ENCODE measurements at places on chromosomes 5 and 9. TPM values are rescaled to one million over a fixed set of nuclear protein-coding genes. Genes with fewer than 3 reads are reported as not detected.

DNA sequence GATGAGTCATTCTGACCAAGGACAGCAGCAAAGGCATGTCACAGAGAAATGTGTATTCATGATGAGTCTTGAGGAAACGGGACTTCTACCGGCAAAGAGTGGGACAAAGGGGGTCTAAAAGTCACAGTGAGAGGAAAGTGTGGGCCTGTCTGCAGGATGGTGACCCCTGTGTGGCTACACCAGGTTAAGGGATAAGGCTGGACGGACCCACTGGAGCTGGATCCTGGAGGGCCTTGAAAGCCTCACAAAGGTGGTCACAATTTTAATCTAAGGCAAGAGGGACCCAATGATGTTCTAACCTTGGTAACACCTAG lies 176.5 kb downstream of the CDK5RAP2 start:
- no peak for DNase-seq

- DNase-seq: no peak
Measured at GRCh38 chr5:16492398-16493140, 27.0 kb upstream of the ZNF622 start.

GRCh38 chr5:143002459-143003327 lies 232.5 kb downstream of the ARHGAP26 start:
- peak; percentile 74 for DNase-seq

GRCh38 chr5:160169326-160169725 lies 50.1 kb upstream of the PWWP2A start:
- DNase-seq: no peak

- peak; percentile 90 for DNase-seq
Measured at GRCh38 chr5:176533894-176534611, 3.1 kb downstream of the RNF44 start.

DNA sequence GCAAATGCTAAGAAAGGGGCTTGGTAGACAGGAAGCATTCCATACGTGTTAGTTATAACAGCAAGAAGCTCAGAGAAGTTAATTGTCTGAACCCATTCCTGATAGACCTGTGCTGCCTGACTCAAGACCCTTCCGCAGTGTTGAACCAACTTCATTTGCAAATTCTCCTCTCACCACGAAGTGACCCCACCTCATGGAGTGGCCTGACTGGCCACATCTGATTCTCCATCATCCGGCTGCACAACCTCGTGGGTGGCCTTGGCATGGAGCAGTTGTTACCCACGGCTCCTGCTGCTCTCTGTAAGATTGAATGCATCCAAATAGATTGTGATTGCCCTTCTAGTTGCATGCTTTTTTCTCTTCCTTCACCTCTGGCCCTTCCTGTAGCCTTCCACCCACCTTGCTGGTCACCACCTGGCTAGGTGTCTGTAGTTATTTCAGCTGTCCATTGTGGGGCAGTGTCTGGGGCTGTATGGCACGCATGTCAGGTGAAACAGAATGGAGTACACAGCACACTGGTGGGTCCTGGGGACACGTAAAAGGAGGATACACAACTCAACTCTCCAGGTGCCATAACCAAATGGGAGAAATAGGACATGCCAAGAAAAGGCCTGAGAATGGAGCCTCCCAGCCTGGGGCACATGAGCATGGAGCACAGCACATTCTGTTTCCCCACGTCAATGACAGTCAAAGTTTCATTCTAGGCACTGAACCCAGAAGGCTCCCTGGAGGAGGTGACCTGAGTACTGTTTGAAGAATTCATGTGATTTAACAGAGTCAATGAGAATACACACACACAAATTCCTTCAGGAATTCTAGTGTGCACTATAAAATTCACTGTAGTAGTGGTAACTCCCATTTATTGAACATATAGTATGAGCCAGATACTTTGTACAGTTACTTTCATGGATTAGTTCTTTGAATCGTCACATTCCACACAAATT lies 70.5 kb upstream of the PTCH1 start:
- DNase-seq: no peak

DNA sequence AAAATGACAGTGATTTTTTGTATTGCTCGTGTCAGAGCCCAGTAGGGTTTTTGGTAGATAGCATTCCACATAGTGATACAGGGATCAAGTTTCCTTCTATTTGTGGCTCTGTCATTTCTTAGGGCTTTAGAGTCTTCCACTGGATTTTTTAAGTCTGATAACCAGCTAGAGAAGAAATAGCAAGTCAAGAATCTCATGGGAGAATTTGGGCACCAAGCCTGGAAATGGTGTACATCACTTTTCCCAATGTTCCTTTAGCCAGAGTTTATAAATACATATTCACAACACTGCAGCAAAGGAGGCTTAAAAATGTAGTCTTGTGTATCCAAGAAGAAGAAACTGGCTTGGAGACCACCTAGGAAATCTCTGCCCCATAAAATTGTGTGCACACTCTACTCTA lies 647.1 kb upstream of the KLF4 start:
- no peak for DNase-seq

DNA sequence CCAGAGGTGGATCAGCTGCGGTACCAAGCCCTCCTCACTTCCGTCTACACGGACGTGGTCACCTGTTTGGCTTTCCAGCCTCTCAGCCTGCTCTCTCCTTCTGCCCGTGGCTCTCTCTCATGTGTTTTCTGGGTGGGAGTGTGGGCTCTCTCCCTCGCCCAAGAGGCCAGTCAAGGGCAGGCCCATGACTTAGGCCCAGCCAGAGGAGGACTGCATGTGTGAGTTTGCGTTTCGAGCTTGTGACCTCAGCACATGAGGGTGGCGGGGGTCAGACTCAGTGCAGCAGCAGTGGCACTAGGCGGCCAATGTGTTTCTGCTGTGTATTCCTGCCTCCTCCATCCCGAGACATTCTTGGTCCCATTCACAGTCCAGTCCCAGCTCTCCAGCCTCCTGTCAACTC lies 82.5 kb upstream of the SMIM23 start:
- no peak for DNase-seq

GRCh38 chr5:127112347-127112864 lies 39.1 kb upstream of the C5orf63 start:
- no peak for DNase-seq

GRCh38 chr9:94888775-94889174 lies 162.3 kb downstream of the AOPEP start:
- no peak for DNase-seq

DNA sequence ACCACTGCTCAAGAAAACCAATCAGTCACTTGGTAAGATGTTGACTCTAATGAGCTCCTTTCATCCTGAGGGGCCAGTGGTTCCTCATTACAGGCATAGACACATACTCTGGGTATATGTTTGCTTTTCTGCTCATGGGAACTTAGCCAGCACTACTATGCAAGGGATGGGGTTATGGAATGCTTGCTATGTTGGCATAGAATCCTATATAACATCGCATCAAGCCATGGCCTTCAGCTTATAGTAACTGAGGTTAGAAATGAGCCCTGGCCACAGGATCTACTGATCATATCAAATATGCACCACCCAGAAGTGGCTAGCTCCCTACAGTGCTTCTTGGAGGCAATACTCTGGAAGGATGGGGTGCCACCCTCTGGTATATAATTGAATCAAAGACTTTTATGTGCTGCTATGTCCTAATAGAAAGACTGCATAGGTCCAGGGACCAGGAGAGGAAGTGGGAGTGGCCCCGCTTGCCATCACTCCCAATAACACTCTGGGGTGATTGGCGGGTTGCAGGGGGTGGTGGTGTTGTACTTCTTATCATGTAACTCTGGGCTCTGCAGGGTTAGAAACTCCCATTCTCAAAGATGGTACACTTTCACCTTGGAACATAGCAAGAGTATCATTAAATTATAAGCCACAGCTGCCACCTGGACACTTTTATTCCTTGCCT lies 70.3 kb downstream of the ZNF366 start:
- no peak for DNase-seq

DNA sequence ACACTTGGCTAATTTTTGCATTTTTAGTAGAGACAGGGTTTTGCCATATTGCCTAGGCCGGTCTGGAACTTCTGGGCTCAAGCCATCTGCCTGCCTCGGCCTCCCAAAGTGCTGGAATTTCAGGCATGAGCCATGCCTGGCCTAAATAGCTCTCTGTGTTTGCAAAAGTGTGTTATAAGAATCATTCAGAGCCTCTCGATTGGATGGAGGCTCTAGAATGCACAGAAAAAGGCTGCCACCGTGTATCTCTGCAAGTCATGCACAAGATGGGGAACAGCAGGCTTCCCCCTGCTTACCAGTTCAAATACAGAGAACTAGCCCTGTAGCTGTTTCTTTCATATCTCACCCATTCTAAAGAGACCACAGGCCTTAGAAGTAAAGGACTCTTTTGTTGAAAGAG lies 28.3 kb downstream of the FXN start:
- DNase-seq: no peak

DNA sequence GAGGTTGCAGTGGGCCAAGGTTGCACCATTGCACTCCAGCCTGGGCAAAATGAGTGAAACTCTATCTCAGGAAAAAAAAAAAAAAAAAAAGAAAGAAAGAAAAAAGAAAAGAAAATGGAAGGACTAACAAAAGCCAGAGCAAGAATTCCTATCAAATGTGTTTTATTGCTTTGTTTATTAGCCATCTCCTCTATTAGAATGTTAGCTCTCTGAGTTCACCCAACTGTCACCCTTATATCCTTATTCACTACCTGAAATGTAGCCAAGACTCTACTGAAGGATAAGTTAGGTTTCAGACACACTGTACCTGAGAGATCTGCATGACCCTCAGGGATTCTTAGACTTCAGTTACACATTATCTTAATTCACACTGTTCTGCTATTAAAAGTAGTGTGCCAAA lies 177.9 kb downstream of the MAPKAP1 start:
- DNase-seq: no peak

DNA sequence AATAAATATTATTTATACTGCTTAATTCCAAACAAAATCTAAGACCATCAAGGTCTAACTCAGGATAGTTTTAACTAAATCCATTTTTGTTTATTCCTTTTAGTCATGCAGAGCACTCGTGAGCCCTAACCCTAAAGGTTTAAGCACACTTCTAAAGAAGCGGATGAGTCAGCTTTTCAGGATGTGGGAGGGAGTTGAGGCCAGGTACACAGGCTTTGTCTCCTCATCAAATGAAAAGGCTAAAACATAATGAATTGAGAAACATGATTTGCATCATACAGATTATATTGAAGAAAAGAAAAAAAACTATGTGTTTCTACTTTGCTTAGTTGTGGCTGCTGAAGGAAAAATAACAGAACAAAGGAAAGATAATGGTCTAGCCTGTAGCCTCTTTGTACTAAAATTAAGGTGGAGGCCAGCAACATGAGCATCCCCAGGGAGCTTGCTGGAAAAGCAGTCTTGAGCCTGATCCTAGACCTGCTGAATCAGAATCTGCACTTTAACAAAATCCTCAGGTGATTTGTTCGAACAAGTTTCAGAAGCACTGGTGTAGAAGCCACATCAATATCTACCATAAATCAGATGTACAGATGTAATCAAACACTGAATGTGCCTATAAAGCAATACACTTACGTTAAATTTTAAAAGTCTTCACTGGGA lies 21.1 kb upstream of the ISCA1 start:
- no peak for DNase-seq

- DNase-seq: no peak
Measured at GRCh38 chr5:25905646-25906045, 1132.7 kb downstream of the CDH9 start.

- no peak for DNase-seq
Measured at GRCh38 chr9:107751567-107752210, 262.1 kb upstream of the KLF4 start.

DNA sequence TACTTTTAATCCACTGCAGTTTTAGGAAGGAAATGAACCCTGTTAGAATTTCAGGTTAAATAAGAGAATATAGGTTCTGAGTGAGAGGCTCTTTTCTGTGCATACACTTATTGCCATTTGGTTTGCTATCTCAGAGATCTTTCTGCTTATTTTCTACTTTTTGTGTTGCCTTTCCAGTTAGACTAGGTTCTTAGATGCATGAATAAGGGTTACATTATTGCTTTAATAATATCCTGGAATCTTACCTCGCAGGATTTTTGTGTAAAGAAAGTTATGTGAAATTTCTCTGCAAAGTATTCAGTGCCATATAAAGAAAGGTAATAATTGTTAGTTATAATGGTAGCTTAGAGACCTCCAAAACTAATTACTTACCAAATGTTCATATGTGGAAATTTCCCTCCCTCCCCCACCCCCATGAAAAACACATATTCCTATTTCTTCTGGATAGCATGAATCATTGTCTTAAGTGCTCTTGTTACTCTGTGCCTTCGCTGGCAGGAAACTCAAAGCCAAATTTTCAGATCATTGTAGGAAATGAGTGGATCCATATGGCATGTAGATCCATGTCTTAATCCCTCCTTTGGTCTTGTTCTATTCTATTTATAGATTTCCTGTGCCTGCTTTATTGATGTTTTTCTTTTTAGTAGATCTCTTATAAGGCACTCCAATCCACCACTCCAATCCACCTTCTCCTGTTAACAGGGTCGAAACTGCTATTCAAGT lies 2.7 kb upstream of the APBA1 start:
- no peak for DNase-seq

PCDHGA1 gene
- 0.25 TPM for total RNA-seq

SHISAL2B gene
- not detected for total RNA-seq

PIP5KL1 gene
- total RNA-seq: 0.94 TPM

ANP32B gene
- total RNA-seq: 56.6 TPM

FOXD4L5 gene
- total RNA-seq: 0.55 TPM

Measured in spleen (tissue), 13 donors.